ENCODE measurements at places on chromosomes 7 and 10.

GRCh38 chr10:32954545-32955298 lies 3.3 kb downstream of the ITGB1 start:
- ATAC-seq = no peak

DNA sequence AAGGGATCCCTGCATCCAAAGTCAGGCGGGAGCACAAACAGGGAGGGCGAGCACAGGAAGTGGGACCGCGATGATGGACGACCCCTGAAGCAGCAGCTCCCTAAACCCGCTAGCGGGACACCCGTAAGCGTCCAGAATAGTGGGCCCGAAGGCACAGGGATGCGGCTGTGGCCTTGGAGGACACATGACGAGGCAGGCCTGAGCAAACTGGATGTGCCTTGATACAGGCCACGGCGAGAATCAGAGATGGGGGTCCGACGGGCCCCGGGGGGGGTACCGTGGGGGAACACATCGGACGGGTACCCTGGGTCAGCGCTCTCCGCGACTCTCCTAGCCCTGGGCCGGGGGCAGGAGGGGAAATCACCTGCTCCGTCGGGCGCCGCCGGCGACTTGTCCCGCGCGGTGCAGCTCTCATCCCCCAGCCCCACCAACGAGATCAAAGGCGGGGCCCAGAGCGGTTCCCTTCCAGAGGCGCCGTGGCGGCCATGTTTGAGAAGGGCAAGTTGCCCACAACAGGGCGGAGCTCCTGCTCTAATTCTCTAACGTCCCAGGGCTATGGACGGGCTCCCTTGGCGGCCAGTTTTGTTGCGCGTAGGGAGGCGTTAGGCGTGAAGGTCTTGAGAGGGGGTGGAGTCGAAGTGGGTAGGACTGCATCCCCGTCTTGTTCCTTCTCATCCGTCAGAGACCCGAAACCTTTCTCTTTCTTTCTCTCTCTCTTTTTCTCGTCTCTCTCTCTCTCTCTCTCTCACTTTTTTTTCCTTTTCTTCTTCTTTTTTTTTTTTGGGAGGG lies at the start of gene CUEDC2:
TSS of gene CUEDC2 (minus strand) at position 413 of the 789 bp plus-strand sequence. CDS start 7,386 bp downstream, outside the sequence.
- peak; percentile 95 for ATAC-seq

DNA sequence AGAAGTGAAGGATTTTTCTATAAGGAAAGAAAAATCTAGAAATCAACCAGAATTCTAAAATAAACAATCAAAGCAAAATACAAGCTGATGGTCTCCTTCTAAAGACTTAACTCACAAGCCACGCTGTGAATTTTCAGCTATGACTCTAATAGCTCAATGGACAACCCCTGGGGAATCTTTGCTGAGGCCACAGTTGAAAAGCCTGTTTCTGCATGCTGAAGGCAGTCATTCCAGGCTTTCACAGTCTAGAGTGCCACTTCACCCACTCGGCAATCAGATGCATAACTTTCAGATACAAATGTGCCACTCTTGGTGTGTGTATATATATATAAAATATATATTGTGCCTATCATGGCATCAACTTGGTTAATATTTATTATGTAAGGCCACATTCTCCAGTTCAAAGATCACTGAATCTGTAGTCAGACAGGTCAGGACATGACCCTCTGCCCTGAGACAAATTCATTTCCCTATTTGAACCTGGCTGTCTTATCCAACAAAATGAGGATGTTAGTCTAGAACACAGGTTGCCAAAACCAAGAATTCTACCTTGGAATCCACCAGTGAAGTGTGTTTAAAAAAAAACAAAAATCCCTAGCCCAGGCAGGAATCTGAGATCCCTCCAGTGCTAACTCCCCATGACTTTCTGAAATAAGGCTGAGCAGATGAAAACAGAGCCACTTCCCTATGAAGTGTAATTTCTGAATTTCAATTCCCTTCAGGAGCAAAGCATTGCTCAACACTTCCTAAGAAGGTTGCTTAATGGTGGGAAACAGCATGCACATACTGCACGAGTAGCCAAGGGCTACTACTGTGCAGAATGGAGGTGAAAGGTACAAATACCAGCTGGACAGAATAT lies 9.9 kb downstream of the LIPA start:
- ATAC-seq = no peak

GRCh38 chr10:14225379-14225778 lies 105.3 kb downstream of the FRMD4A start:
- no peak for ATAC-seq

- ATAC-seq = no peak
Observed at GRCh38 chr10:83723080-83723479, 416.2 kb upstream of the GHITM start.

DNA sequence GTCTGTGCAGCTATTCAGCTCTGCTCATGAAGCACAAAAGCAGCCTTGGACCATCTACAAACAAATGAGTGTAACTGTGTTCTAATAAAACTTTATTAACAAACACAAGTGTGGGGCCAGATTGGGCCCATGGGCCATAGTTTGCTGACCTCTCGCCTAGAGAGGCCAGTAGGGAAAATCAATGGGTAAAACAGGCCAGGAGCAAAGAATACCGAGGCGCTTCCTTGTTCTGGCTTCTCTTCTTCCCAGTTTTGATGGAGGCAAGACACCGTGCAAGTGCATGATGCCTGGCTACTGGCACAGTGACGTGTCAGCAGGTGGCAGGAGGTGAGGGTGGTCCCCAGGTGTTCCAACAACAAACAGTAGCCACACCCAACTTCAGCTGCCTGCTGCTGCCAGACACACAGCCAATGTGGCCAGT lies 94.3 kb upstream of the SDK1 start:
- no peak for ATAC-seq

DNA sequence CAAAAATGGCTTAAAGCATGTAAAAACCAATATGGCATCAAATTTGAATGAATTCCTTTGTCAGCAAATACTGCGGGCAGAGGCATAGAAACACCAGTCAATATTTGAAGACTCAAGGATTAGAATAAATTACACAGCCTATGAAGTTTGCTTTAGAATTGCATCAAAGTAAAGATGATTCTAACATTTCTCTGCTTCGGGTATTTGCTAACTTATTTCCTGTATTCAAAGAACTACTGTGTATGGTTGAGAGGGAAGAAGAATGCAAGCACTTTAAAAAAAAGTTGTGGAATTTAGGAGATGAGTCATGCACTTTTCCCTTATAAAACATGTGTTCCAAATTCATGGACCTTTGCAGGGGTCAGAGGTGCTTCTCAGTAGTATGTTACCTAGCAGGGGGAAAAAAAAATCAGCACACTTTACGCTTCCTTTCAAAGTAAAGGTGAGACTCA lies 90.1 kb downstream of the PIP4K2A start:
- ATAC-seq = peak; percentile 34

GRCh38 chr10:72162978-72163377 lies 52.8 kb upstream of the ANAPC16 start:
- no peak for ATAC-seq

DNA sequence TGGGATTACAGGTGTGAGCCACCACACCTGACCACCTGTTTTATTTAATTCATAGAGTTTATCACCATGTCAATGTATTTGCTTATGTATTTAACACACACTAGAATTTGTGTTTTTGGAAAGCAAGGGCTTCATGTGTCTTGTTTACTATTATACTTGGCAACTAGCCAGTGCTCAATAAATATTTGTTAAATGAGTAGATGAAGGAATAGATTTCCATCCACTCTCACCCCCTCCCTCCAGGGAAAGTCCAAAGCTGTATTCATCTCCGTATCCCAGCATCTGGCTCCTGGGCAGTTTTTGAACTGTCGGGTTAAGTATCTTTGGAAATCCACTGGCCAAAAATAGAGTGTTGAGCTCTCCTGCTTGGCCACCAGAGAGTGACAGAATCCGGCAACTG lies 4.6 kb upstream of the RADIL start:
- ATAC-seq = no peak

GRCh38 chr7:105307163-105307672 lies 81.5 kb downstream of the SRPK2 start:
- ATAC-seq = no peak

DNA sequence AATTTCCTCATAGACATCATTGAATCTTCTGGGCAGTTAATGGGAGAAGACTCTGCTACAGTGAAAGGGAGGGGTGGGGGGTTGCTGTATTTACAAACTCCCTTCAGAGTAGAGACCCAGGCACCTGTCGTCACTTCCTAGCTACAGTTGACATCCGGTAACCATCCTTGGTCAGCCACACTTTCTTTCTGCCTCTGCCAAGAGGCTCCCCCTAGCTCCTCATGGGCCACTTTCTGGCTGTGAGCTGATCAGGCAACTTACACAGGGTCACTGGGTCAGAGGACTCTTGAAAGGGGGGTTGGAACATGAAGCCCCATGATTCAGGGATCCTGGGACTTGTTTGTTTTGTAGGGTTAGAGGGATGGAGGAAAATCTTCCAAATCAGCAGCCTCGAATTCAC lies 1.2 kb downstream of the TECPR1 start:
- no peak for ATAC-seq

GRCh38 chr7:5431560-5432015 lies 8.0 kb upstream of the TNRC18 start:
- ATAC-seq = no peak

DNA sequence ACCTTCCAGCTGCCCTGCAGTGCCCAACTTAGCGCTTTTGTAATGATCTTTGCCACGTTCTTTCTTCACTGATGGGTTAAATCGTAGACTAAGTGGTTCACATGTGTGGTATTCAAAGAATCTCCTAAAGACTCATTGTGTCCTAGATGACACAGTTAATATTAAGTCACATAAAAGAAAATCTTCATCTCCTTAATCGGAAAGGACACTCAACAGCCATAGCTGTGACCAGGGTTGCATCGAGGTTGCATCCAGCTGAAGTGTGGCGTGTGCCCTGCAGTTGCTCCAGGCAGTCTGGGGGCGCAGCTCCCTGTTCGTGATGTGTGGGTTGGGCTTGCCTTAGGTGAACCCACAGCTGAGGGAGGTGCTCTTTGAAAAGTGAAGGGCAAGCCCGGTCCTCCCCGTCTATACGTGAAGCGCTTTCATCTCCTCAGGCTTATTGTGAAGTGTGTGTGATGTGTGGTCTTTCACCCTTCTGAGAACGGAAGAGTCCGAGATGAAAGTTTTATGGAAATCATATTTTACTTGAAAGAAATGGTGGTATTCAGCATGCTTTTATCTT lies 122.7 kb downstream of the TRRAP start:
- ATAC-seq = no peak

- no peak for ATAC-seq
Observed at GRCh38 chr10:33355274-33355673, 20.8 kb upstream of the NRP1 start.

- ATAC-seq = no peak
Observed at GRCh38 chr10:50497758-50498157, 126.0 kb downstream of the SGMS1 start.

DNA sequence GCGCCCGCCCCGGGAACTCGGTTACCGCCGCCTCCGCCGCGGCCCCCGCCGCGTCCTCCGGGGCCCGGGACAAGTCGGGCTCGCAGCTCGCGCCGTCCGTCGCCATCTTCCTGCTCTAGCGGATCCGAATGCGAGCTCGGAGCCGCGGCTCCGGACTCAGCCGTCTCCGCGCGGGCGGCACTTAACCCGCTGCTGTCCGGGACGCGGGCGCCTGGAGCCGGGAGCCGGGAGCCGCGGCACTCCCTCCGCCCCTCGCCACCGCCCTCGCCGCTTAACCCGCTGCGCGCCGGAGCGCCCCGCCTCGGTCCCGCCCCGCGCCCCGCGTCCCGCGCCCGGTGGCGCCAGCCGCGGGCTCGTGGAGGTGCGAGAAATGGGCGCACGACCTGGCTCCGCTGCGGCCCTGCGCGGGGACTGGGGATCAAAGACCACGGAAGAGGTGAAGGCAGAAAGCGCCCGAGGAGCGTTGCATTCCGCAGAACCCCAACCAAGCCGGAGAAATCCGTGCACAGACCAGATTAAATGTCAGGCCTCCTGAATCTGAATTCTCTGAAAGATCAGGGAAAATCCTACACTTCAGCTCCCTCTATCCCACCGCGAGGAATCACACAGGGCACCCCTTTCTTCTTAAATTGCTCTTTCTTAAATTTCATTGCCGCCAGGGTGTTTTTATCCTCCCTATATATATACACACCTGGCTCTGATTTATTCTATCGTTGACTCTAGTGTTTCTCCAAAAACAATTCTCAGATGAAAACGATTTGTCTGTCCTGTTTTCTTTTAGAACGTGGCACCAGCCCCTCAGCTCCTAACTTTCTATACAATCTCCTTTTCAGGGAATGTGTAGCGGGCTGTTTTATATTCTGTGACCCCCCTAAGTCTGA lies at the start of gene CTTNBP2:
TSS of gene CTTNBP2 (minus strand) at position 132 of the 881 bp plus-strand sequence. CDS start at position 106, 26 bp downstream.
- peak; percentile 76 for ATAC-seq

- peak; percentile 63 for ATAC-seq
Observed at GRCh38 chr7:150737265-150738055, at the start of gene GIMAP5. Gene GIMAP5 (plus strand): TSS chr7:150737418. CDS start chr7:150740885, 3,467 bp downstream.

- ATAC-seq = peak; percentile 83
Observed at GRCh38 chr7:129110258-129110981, 34.1 kb upstream of the TSPAN33 start.

DNA sequence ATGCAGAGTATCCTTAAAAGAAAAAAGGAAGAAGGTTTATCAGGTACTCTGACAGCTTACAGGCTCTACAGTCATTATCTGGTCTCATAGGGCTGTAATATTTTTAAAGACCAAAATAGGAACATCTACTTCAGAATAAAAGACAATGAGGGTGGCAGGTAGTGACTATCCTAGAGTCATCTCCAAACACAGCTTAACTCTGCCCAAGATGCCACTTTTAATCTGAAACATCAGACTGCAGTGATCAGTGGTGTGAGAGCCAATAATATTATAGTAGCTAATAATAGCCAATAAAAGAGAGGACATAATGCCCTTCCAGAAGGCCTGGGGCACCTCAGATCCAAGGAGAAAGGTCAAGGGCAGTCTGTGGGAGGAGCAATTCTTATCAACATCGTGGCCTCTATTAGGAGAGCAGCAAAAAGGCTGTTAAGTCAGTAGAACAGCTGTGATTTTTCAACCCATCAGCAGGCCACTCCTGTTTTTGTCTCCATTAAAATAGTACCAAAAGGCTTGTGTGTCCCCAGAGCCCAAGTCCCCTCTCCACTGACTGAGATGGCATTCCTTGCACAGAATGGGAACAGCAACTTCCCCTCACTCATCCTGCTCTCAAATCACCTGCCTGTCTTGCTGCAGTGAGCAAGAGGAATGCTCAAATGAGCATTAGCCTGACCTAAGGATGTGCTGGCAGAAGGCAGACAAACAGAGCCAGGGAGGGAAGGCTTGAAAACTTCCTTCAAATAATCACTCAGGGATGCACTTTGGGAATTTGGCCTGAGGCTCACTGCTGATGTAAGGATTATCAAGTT lies 20.7 kb upstream of the SPOCK2 start:
- no peak for ATAC-seq

GRCh38 chr7:7861211-7861633 lies 107.4 kb upstream of the GLCCI1 start:
- ATAC-seq = no peak

- ATAC-seq = peak; percentile 81
Observed at GRCh38 chr7:43513251-43513650, 69.7 kb upstream of the STK17A start.
